ENCODE measurements at places on chromosomes 6 and 20.

DNA sequence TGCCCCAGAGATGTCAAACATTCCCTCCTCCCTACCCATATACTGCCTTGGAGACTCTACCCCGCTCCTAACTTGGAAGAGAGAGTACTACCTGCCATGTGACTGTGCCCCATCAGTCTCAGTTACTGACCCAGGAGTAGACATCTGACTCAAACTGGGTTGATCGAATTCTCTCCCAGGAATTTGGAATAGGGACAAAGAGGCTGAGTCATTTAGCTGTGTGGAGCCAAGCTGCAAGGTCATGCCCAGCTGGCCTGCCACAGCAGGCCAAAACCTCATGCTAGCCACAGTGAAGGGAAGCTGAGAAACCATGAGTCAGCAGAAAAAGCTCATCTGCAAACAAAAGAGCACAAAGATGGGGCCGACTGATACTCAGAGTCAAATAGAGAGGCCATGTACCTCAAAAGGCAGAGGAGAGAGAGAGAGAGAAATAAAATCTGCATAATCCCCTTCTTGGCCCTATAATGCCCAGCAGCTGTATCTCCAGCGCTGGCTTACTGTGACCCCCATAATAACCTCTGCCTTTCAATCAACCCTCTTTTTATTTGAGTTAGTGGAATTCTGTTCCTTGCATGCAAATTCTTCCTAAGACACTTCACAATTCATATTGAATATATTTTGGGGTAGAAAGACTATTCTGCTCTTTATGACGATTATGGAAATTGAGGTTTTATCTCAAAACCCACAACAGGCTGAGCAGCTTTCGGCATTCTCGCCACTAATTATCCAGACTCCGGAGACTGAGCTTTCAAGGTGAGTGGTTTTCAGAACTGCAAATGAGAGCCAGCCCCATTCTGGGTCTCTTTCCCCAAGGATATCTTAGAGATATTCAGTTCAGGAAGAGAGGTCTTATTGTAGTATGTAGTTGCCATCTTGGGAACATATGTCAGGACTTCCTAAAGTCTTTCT is 21.4 kb upstream of the AKIRIN2 start:
- no peak for DNase-seq

DNA sequence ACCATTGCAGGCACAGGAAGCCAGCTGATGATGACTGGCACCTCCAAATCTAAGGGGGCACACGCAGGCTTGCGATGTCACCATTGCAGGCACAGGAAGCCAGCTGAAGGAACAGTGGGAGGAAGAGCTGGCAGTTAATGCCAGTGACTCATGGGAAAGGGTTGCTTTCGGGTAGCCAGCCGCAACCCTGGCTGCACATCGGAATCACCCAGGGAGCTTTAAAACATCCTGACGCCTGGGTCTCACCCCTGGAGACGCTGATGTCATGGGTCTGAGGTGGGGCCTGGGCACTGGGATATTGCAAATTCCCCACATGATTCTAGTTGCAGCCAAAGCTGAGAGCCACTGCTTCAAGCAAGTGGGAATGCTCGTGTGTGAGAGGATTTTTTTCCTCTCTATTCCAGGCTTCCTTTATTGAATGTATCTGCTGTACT is 16.1 kb upstream of the CCN6 start:
- no peak for DNase-seq

DNA sequence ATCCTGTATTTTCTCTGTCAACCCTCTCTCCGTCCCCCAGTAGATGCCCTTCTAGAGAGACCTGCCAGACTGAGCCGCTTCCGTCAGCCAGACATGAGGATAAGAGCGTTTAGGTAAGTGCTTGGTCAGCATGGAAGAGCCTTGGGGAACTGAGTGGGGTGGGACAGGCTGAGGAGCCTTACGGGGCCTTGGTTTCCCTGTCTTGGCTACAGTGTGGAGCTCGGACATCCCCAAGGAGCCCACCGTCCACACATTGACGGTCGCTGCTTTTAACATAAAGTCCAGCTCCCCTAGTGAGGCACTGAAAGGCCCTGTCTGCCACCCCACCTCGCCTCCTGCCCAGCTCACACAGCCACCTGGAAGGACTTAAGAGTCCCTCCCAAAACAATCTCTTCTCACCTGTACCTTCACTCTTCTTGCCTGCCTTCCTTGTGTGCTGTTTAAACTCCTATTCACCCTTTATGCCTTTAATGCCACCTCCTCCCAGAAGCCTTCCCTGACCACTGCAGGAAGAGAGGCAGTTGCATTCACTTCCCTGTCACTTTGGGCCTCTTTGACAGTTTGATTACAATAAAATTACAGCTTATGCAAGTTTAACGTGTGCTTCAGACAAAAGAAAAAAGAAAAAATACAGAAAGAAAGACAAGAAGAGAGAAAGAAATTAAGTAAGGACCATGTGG is 42.3 kb downstream of the PDYN start:
- no peak for DNase-seq

DNA sequence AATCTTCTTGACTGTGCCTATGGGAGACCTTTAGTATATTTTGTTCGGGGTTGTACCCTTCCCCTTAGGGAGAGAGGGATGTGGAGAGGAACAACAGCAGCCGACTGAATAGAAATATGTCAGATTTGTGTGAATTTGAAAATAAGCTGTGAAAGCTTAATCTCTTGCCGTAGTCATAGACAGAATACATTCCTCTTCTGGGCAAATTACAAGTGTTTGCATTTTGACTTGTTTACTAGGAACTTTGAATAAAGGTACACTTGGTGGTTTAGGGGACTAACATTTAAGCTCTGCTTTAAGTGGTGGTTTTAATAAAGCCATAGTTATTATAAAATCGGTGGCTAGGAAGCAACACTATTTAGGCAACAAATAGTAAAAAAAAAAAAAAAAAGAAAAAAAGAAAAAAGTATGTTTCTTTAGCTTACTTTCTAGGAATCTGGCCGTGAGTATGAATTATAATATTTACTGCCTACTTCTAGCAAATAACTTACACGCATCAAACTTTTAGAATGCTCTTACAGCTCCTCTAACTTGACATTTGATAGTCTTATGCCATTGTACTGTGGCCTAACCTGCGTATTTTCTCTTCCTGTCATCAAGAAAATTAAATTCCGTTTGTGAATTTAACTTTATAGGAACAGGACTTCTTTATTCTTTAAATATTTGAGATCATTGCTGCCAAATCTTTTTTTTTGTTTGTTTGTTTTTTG is 65.1 kb downstream of the ZBTB2 start:
- no peak for DNase-seq

DNA sequence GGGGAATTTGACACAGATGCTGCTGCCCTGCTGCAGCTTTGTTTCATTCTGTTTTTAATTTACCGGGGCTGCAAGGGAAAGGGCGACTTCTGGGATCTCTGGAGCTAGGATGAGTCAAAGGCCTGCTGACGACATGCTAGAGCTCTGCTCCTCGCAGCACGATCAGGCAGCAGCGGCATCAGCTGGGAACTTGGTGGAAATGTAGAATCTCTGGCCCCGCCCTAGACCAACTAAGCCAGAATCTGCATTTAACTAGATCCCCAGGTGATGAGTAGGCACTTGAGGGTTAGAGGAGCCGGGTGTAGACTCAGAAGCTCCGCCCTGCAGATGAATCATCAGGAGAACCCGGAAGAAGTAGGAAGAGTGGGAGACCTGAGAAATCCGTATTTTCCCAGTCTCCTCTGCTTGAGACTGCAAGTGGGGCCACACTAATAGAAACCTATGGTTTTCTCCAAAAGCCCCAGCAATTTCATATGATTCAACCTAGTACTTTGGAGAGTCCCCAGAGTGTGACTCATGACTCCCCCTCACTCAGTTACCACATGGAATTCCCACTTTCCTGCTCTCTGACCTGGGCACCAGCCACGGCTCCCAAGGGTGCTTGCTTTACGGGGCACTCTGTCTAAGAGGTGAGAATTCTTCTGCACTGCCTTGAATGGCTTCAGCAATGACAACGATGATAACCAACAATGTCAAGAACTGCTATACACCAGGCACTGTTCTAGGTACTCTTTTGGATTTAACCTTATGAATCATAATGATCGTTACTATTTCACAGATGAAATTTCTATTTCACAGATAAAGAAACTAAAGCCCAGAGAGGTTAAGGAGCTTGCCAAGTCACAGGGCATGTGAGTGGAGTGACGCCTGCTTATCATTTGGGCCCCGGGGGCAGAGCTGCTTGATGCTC is 18.1 kb downstream of the TUBB2B start:
- DNase-seq, result peak; percentile 83
